ENCODE measurements at places on chromosomes 6 and 20. TPM values are rescaled to one million over a fixed set of nuclear protein-coding genes. Genes with fewer than 3 reads are reported as not detected.

GRCh38 chr6:146871611-146872425, 273.0 kb downstream of the ADGB start:
- DNase-seq, result no peak

DNA sequence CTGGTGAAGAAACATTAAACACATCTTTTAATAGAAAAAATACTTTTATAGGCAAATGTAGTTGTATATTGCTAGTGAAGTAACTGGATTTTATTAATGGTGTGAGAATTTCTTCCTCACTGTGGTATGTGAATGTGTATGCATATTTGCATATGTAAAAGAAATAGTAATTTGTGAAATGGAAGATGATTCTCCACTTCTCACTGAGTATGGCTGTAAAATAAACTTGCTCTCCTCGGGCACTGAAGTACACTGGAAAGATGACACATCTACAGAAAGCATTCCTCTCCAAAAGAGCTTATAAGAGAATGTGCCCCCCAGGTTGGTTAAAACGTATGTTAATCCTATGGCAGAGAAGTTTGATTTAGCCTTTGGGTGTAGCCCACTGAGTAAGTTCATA, 155.5 kb downstream of the LPA start:
- DNase-seq, result no peak

- no peak for DNase-seq
These were observed 54.2 kb downstream of the TBC1D7 start for GRCh38 chr6:13273931-13274706.

DNA sequence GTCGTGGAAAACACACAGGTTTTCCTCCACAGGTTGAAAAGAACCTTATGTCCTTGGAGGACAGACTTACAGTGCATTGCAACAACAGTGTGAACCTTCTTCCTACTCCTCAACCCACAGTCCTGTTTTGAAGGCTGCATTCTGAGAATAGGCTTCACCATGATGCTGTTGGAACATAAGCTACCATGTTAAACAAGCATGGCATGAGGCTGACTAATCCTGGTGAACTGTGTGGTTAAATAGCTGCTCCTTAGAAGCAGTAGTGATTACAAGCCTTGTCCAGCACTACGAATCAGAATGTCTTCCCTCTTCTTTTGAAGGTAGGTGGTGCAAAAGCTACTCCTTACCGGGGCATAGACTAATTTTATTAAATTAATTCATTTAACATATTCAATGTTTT, 368.5 kb upstream of the EPHA7 start:
- DNase-seq, result peak; percentile 49

DNA sequence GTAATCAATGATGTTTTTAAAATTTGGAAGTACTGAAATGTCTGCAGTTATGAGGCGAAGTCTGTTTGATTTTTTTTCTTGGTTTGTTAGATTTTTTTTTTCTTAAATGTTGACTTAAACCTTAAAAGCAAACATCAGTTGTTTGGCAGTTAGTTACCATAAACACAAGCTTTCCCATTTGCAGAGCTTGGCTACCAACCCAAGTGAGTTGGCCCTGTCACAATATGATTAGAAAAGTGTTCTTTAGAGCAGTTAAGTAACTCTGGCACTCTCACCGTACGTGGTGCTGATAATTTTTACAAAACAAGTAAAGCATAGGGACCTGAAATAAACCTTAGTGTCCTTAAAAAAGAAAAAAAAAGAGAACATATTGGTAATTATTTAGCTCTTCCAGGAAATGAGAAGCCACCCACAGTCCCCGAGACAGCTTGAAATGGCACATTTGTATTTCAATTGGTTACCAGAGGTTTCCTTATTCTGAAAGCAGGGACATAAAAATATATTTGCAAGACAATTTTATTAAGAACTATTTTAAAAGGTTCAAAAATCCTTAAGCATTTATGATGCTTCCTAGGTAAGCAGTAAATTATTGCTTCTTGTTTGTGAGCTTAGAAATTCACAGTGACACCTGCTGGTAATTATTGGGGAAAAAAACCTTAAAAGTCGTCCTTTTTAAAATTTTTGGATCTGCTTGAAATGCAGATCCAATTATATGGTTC, 3.9 kb downstream of the HEY2 start:
- DNase-seq, result no peak

DNA sequence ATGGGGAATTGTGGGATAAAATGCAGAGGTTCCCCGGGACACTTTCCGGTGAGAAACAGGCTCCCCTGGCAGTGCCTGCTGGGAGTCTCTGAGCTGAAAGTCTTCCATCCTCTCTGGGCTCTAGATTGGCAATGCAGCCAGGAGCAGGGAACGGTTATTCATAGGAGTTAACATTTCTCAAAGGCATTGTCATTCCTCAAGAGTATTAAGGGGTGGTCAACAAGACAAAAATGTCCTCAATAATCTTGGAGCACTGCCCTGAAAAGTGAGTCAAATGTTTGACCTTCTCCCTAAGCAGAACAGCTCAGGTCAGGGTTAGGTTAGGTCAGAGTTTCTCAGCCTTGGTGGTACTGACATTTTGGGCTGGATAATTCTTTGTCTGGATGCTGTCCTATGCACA, 13.2 kb downstream of the BPIFB1 start:
- no peak for DNase-seq

Gene BTNL2
- total RNA-seq, result not detected

Gene ARG1
- total RNA-seq, result not detected

Gene MROH8
- 0.13 TPM for total RNA-seq
